ENCODE measurements at places on chromosomes 3 and 15.

DNA sequence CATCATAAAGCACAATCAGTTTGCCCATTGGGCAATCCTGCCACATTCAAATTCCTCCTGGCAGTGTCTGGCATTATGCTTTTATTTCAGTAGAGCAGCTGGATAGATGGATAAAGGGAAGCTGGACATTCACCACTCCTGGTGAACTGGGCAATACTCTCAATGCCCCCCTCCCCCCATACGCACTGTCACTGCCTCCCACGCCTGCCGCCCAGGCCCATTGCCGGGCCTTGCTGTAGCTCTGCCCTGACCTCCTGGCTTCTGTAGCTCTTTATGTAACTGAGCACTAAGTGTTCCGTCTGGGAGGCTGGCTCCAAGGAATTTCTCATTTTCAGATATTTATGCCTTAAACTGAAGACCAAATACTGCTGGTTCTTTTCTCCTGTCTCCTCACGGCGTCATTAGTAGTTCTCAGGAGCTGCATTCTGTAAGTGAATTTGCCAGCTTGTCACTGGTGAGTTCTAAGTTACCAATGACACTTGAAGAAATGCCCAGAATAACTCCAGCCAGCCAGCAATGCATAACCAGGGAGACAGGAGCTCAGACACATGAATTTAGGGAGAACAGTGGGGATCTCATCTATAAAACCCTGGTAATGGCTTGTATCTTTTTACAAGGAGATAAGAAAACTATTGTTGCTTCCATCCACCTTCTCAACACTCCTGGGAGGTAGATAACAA, 25.5 kb upstream of the RASGRF1 start:
- DNase-seq: no peak

GRCh38 chr3:39149059-39149455, 4.3 kb downstream of the CSRNP1 start:
- DNase-seq: peak; percentile 46

DNA sequence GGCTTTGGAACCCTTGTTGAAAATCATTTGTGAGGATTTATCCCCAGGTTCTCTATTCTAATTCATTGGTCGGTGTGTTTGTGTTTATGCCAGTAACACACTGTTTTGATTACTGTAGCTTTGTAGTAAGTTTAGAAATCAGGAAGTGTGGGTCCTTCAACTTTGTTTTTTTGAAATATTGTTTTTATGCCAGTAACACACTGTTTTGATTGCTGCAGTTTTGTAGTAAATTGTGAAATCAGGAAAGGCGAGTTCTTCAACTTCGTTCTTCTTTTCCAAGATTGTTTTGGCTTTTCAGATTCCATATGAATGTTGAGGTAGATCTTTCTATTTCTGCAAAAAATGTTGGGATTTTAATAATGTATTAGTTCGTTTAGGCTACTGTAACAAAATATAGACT, 314.6 kb downstream of the RPLP1 start:
- no peak for DNase-seq

DNA sequence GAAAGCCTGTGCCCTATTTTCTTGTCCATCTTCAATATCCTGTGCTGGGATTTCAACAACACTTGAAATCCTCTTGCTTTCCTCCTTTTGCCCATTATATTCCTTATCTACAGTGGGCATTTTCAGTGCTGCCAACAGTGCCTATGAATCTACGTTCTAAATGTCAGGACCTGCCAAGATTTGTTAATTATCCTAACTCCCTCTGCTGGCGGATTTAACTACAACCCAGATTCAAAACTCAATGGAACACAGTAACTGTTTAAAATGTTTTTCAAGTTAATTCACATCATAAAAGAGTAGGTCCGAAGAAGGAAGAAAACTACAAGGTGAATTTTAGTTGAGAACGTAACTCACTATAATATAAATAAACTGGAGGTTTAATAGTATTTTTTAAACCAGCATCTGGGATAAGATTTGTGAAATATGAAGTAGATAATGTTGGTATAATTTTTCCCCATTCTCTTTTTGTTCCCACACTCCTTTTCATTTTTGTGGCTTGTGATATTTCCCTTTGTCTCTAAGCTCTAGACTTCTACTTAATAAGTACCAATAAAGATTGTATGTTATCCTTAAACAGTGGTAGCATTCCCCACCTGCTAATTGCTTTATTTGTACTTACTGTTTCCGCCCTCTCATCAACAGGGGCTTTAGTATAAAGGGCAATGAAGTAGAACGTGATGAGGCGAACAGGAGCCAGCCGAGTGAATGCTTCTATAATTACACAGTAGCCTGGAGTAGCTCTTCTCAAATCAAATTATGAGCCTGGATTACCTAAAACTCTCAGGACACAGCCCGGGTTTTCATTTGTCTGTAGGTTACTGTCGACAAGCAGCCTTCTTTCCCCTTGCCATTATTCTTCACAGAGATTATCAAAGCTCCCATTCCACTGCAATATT, 302.5 kb upstream of the ATP11B start:
- DNase-seq: peak; percentile 12

DNA sequence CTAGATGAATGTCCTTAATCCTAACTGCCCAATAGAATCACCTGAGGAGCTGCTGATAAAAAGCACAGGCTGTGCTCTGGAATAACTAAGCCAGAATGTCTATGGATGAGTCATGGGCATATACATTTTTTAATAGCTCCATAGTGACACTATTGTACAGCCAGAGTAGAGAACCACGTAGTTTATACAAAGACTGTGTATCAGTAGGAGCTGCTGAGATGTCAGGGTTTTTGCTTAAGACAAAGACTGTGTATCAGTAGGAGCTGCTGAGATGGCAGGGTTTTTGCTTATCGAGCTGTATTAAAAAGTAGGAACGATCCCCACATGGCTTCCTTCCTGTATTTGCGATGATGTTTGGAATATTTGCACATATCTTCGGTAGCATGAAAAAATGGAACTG, 137.4 kb downstream of the SV2B start:
- DNase-seq: no peak

- no peak for DNase-seq
Measured at GRCh38 chr15:26674467-26674866, 98.4 kb downstream of the GABRB3 start.

DNA sequence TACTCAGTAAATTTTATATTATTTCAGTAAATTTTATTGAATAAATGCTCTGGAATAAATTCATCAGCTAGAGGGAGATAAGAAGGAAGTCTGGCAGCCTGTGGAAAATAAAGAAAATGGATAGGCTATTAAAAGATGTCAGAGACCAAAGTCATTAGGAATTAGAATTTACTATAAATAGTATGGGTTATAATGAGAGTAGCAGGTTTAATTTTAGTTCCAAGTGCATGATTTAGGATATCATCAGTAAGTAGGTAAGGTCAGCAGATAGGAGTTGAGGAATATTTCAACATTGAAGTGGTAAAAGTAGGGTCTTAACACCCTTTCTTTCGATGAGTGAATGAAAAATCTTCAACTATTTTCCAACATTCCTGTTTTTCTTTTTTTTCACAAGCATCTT, 64.6 kb downstream of the SNRPN start:
- DNase-seq: no peak

Data from germinal center (tissue), 1 donor.